Upper lobe of left lung (tissue), 6 donors: ENCODE measurements at places on chromosomes 1 and 21. TPM values are rescaled to one million over a fixed set of nuclear protein-coding genes. Genes with fewer than 3 reads are reported as not detected.

GRCh38 chr1:26907071-26907917, 6.5 kb downstream of the NR0B2 start:
- H3K4me3 ChIP-seq: no peak overlapping the region
- H3K36me3 ChIP-seq: no peaks in the 10 kb centered on the region
- no peaks in the 10 kb centered on the region for H3K4me1 ChIP-seq
- no peaks in the 10 kb centered on the region for H3K27me3 ChIP-seq

DNA sequence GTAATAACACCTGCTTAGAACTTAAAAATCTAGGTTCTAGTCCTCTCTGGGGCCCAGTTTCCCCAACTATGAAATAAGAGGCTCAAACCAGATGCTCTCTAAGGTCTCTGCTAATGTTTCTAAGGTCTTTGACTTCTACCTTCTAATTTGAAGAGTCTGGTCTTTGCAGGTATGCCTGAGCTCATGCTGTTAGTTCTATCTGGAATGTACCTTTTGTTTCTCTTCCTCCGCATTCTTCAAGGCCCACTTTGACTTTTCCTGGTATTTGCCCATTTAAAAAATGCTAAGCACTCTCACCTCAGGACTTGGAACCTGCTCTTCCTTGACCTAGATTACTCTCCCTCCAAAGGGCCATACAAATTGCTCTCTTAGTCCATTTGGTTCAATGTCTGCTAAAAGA, 13.5 kb downstream of the SLC35D1 start:
- no peak overlapping the region for H3K4me3 ChIP-seq
- no peaks in the 10 kb centered on the region for H3K27me3 ChIP-seq
- no peaks in the 10 kb centered on the region for H3K4me1 ChIP-seq
- no peak for DNase-seq
- H3K27ac ChIP-seq: no peak overlapping the region

GRCh38 chr1:44497422-44498170, 92.5 kb downstream of the RNF220 start:
- H3K36me3 ChIP-seq: no peaks in the 10 kb centered on the region
- no peaks in the 10 kb centered on the region for H3K27me3 ChIP-seq
- peaks cover 6% of the 10 kb centered on the region for H3K4me1 ChIP-seq
- H3K27ac ChIP-seq: no peak overlapping the region

DNA sequence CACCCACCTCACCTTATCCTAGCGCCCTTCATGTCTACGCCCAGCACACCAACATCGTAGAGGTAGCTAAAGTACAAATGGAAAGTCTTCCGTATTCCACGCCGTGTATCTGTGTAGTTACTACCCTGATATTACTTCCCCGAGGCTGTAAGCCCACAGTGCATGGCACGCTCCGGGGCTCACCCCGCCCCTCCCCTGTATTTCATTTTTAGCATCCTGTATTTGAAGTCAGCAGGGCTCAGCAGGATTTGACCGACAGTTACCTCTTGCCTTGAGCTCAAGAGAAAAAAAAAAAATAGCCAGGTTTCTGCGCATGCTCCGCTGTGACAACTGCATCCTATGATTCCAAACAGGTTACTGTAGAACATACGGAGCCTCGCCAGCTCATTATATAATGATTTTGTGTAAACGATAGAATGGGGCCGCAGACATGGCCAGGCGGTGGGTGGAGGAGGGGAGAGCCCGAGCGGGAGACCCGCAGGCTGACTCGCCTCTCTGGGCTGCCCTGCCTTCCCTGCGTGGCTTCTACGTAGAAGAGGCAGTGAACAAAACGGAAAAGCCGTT, 1.3 kb downstream of the ABCG1 start:
- peak overlapping the region; percentile 84 for H3K27ac ChIP-seq
- peaks cover 28% of the 10 kb centered on the region for H3K4me1 ChIP-seq
- peak overlapping the region; percentile 70 for H3K4me3 ChIP-seq
- DNase-seq: peak; percentile 72

GRCh38 chr1:156128654-156129597, 14.4 kb downstream of the LMNA start:
- H3K27ac ChIP-seq: peak overlapping the region; percentile 95
- H3K4me1 ChIP-seq: peaks cover 68% of the 10 kb centered on the region
- no peak overlapping the region for H3K4me3 ChIP-seq
- no peak for DNase-seq
- peaks cover 34% of the 10 kb centered on the region for H3K36me3 ChIP-seq

DNA sequence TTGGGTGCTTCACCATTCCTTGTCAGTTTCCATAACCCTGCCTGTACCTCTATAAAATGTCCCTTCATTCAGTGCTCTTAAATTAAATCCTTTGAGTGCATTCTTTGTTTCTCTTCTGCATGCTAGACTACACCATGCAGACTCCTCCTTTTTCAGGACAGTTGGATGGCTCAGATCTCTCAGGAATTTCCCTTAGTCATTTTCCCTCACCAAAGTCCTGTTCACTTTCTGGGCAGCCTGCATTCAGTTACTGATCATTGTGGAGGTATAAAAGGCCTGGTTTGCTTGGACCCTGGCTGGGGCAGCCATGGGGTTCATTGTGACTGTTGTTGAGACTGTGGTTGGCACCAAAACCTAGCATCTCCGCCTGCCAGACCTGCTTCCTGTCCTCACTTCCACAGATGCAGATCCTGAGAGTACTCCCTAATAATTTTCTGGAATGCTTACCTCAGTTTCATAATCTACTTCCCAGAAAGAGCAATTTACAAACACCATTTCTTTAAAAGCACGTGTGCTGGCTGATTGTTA, 88.4 kb downstream of the PDE4B start:
- no peaks in the 10 kb centered on the region for H3K27me3 ChIP-seq
- H3K4me3 ChIP-seq: no peak overlapping the region
- no peaks in the 10 kb centered on the region for H3K4me1 ChIP-seq
- no peaks in the 10 kb centered on the region for H3K36me3 ChIP-seq
- H3K27ac ChIP-seq: no peak overlapping the region

DNA sequence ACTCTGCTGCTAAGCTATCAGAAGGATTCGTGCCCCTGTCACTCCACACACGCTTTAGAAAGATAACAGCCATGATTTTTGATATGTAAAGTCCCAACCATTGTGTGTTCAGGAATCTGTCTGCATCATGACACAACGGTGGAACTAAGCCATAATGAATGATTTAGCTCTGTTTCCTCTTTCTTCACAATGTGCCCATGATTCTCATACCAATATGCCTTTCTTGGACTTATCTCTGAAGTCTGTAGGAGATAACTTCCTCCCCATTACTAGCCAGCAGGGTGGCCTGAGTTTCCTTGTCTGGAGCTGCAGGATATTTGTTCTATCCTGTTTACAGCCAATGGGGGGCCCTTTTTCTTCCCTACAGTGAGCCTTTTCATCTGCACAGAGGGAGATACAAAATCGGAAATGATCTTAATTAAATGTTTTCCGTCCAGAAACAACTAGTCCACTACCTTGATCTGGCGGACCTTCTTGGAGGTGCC, 511.7 kb downstream of the USP25 start:
- H3K4me1 ChIP-seq: no peaks in the 10 kb centered on the region
- H3K4me3 ChIP-seq: no peak overlapping the region
- no peak overlapping the region for H3K27ac ChIP-seq
- DNase-seq: no peak

- H3K36me3 ChIP-seq: no peaks in the 10 kb centered on the region
- H3K4me1 ChIP-seq: no peaks in the 10 kb centered on the region
- DNase-seq: no peak
- no peak overlapping the region for H3K27ac ChIP-seq
- H3K27me3 ChIP-seq: no peaks in the 10 kb centered on the region
Measured at GRCh38 chr1:219495737-219496408, 117.0 kb downstream of the ZC3H11B start.

GRCh38 chr1:223820971-223821370, 24.8 kb downstream of the TP53BP2 start:
- H3K27ac ChIP-seq: no peak overlapping the region
- no peak overlapping the region for H3K4me3 ChIP-seq
- H3K36me3 ChIP-seq: no peaks in the 10 kb centered on the region
- DNase-seq: no peak
- H3K4me1 ChIP-seq: peaks cover 28% of the 10 kb centered on the region

DNA sequence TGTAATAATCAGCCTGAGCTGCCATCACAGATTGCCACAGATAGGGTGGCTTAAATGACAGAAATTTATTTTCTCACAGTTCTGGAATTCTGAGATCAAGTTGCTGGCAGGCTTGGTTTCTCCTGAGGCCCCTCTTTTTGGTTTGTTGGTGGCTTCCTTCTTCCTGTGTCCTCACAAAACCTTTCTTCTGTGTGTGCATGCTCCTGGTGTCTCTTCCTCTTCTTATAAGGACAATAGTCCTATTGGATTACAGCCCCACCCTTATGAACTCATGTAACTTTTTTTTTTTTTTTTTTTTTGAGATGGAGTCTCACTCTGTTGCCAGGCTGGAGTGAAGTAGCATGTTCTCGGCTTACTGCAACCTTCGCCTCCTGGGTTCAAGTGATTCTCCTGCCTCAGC, 41.0 kb upstream of the F3 start:
- no peak overlapping the region for H3K4me3 ChIP-seq
- no peaks in the 10 kb centered on the region for H3K4me1 ChIP-seq
- H3K27ac ChIP-seq: no peak overlapping the region
- no peak for DNase-seq

DNA sequence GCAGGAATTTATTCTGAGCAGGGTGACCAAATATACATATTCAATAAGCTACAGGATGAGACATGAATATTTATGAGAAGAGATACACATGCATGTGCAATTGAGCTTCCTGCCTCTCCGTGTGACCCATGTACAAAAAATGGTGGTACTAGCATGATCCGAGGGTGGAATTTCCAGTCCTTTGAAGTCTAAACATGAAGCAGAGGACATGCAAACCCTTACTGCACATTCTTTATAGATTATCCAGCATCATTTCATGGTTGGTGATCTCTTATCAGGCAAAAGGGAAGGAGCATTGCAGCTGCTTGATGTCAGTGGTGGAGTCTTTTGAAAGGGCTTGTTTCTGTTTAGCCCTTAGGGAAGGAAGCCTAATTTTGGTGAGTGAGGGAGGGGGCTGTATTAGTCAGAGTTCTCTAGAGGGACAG, 448.6 kb downstream of the SETD4 start:
- no peak overlapping the region for H3K27ac ChIP-seq
- no peaks in the 10 kb centered on the region for H3K27me3 ChIP-seq
- no peaks in the 10 kb centered on the region for H3K36me3 ChIP-seq
- H3K4me1 ChIP-seq: peaks cover 3% of the 10 kb centered on the region
- H3K4me3 ChIP-seq: no peak overlapping the region

- peaks cover 27% of the 10 kb centered on the region for H3K4me1 ChIP-seq
- no peak for DNase-seq
- no peak overlapping the region for H3K4me3 ChIP-seq
Measured at GRCh38 chr1:220873868-220874655, 5.2 kb upstream of the HLX start.

DNA sequence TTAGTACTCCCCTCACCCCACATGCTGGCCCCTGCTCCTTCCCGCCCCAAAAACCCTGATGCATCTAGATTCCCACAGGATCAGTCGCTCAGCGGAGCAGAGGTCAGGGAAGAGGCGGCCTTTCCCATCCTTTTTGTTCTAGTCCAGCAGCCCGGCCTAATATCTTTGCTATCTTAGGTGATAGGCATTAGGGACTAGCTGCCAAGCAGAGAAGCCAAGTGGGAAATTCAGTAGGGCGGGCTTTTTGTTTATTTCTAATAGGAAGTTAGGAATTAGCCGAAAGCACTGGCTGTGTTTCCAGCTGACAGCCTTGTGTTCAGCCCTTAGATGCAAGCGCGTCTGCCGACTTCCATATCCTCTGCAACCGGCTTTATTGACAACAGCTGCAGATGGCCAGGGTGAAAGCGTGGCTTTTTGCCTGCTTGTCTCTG, 59.0 kb upstream of the BCAR3 start:
- H3K27ac ChIP-seq: peak overlapping the region; percentile 0
- no peaks in the 10 kb centered on the region for H3K36me3 ChIP-seq
- no peak overlapping the region for H3K4me3 ChIP-seq
- H3K27me3 ChIP-seq: no peaks in the 10 kb centered on the region

DNA sequence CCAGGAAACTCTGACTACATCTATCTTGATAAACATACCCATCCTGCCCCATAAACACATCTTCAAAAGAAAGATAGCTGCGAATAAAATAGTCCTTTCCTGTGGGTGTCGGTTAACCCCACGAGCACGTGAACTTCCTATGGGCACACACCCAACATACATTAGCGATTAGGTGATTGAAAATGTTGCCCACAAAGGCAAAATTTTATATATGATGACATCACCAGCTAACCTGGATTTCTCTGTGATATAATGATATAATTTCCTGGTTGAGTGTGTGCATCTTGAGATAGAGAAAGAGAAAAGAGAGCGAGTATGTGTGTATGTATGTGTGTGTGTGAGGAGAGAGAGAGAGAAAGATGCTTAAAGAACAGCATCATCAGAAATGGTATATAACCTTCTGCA, 296.1 kb downstream of the PTPRC start:
- H3K36me3 ChIP-seq: no peaks in the 10 kb centered on the region
- H3K27me3 ChIP-seq: no peaks in the 10 kb centered on the region

- H3K4me3 ChIP-seq: no peak overlapping the region
- DNase-seq: no peak
- H3K27me3 ChIP-seq: no peaks in the 10 kb centered on the region
- no peaks in the 10 kb centered on the region for H3K36me3 ChIP-seq
- H3K27ac ChIP-seq: no peak overlapping the region
Measured at GRCh38 chr1:193210996-193211395, 24.6 kb upstream of the B3GALT2 start.

DNA sequence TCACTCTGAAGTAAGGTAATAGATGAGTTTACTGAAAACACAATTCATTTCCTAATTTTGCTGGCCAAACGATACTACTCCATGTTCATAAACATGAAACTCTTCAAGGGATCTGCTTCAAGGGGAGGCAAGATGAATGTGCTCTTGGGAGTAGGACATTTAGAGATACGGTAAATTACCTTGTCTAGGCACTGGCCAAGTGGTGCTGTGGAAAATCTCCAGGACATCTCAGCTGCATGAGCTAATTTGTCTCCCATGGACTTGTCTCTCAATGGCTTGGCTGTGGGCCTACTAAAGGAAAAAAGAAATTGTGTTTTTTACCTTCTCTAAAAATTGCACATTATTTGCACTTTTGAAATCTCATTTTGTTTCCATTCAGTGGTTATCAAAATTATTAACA, 780.6 kb downstream of the LTN1 start:
- no peaks in the 10 kb centered on the region for H3K36me3 ChIP-seq
- no peak overlapping the region for H3K27ac ChIP-seq
- no peaks in the 10 kb centered on the region for H3K4me1 ChIP-seq
- H3K27me3 ChIP-seq: no peaks in the 10 kb centered on the region
- no peak overlapping the region for H3K4me3 ChIP-seq

- H3K36me3 ChIP-seq: no peaks in the 10 kb centered on the region
- DNase-seq: no peak
Measured at GRCh38 chr1:24984800-24985522, 54.9 kb upstream of the RUNX3 start.

- peak overlapping the region; percentile 14 for H3K27ac ChIP-seq
- H3K27me3 ChIP-seq: no peaks in the 10 kb centered on the region
- no peak overlapping the region for H3K4me3 ChIP-seq
- no peaks in the 10 kb centered on the region for H3K4me1 ChIP-seq
Measured at GRCh38 chr1:84853741-84854721, 39.0 kb downstream of the LPAR3 start.

Gene PKLR
- total RNA-seq: not detected

Gene NT5C1A
- 3.1 TPM for total RNA-seq

Gene ROR1
- total RNA-seq: 39.8 TPM

Gene MLLT11
- 1.1 TPM for total RNA-seq

Gene MTARC1
- total RNA-seq: 12.4 TPM

Gene HYI
- 259 TPM for total RNA-seq

Gene RGSL1
- not detected for total RNA-seq

Gene LDLRAD2
- total RNA-seq: 0.59 TPM

Gene MATN1
- total RNA-seq: not detected

Gene TEDDM1
- total RNA-seq: not detected

Gene DTL
- 4.5 TPM for total RNA-seq
